ENCODE measurements at places on chromosomes 7 and 10. TPM values are rescaled to one million over a fixed set of nuclear protein-coding genes. Genes with fewer than 3 reads are reported as not detected.

PRR15 gene
- polyA plus RNA-seq: not detected

GRCh38 chr10:119368991-119369869, 161.9 kb downstream of the GRK5 start:
- DNase-seq: no peak

- DNase-seq: no peak
These were observed 65.0 kb upstream of the TRIM8 start for GRCh38 chr10:102579328-102579727.

NPFFR1 gene
- not detected for polyA plus RNA-seq

- DNase-seq: no peak
These were observed 372.9 kb downstream of the GALNT17 start for GRCh38 chr7:71504697-71505441.

DNA sequence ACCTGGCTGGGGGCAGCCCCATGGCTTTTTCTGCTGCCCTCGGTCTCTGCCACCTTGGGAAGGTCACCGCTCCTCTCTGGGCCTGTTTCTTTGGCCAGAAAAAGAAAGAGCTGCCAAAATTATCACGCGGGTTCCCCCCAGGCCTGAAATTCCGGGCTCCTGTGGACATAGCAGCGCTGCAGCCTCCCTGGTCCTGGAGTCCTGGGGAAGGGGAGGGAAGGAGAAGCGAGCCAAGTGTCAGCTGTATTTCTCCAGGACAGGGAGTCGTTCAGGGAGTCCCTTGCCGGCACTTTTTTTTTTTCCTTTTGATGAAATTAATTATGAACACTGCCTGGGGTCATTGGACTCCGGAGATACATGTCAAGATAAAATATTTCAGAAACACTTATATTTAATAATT, 152.3 kb upstream of the GPR26 start:
- DNase-seq: no peak

DNA sequence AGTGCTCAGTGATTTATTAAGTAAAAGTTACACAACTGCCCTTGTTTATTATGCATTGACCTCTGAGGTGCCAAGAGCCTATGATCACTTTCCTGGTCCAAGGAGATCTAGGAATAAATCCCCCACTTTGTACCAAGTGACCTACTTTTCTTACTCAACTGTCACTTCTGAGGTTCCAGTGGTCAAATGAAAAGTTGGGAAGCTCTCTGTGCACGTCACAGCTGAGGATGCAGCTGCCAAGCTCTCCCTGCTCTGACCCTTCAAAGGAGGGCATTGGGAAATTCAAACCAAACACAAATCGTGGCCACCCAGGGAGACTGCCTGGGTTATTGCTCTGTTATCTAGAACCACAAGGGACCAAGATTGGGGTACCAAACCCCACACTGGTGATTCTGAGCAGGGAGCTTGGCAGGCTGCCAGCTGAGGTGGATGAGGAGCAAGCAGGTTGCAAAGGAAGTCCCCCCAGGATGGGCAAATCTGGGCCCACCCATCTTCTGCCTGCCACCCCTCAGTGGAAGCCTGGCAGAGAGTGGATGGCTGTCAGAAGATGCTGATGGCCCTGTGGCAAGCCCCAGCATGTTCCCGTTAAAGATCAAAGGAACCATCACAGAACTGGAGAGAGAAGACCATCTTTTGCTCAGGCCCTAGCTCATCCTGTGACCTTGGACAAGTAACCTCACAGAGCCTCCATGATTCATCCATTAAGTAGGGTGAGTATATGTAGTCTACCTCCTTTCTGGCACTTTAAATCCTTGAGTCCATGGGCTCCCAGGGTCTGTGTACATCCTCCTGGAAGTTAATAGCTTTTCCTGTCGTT, 106.8 kb downstream of the PPP1R3C start:
- no peak for DNase-seq
